ENCODE measurements at places on chromosomes 3 and 15.

DNA sequence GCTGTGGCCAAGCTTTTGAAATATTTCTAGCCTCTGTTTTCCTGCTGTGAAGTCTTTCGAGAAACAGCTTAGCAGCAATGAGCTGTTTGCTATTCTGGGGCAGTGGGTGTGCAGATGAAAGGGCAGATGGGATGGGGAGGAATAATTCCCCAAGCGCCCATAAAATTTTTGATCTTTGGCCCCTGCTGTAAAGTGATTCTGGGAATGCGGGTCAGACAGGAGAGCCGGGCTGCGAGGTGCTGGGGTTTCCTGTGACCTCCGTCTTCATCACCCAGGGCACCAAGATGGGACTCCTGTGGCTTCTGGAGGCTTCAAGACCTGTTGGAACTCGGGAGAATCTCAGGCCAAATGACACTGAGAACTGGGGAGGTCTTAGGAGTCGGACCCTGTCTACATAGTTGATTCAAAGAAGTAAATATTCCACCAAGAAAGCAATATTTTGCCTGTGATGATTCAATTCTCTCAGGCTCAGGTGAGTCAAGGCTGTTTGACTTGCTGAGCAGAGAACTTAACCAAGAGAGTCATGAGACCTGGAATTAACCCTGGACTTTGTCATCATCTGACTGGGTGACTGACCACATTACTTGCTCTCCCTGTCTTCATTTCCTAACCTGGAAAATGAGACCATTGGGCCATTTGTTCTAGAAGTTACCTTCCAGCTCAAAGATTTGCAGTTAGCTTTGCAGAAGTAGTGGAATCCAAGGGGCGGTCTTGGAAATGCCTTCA is 86.4 kb downstream of the POLR2M start:
- no peak for DNase-seq

- no peak for DNase-seq
Measured at GRCh38 chr3:34000301-34000700, 201.9 kb downstream of the PDCD6IP start.

DNA sequence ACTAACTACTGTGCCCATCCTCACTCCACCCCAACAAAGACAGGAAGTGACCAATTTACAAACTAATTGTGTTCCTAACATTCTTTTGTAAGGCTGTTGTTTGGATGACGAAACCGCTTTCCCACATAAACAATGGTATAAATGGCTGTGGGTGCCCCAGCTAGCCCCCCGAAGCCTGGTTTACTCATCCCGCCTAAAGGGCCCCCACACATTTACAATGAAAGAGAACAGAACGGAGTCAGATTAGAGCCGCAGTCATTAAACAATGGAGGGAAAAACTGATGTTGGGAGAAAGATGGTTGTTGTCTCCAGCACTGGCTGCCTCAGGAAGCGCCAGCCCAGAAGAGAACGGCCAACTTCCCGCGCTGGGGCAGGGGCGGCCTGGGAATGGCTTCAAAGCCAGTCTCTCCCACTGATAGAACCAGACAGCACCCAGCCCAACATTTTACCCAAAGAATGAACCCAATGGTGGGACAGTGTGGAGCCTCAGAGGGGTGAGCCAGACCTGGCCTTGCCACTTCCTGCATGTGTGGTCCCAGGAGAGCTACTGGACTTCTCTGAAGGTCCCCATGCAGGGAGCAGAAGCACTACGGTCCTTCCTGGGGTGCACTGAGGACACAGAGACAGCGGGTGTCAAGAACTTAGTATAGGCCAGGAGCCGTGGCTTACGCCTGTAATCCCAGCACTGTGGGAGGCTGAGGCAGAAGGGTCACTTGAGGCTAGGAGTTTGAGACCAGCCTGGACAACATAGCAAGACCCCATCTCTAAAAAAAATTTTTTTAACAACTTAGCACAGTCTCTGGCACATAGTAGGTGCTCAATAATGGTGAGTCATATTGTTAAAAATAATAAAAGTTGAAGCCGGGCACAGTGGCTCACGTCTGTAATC is 75.8 kb upstream of the GATA2 start:
- no peak for DNase-seq

- DNase-seq: no peak
Measured at GRCh38 chr3:11555211-11555782, 88.4 kb downstream of the VGLL4 start.

DNA sequence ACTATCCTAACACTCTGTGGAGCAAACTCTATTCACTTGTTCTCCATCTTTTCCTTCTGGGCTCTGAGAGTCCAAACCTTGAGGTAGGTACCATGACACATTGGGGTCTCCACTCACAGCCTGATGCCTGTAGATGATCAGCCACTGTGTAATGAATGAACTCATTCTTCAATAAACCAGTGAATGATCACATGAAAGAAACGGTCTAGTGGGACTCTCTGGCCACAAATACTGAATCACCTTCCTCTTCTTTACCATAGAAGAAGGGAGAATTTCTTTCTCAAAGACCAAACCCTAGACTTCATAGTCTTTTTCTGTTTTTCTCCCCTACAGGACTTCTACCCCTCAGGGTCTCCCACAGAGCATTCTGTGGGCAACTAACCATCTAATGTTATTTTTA is 20.5 kb upstream of the ABHD2 start:
- DNase-seq: no peak

DNA sequence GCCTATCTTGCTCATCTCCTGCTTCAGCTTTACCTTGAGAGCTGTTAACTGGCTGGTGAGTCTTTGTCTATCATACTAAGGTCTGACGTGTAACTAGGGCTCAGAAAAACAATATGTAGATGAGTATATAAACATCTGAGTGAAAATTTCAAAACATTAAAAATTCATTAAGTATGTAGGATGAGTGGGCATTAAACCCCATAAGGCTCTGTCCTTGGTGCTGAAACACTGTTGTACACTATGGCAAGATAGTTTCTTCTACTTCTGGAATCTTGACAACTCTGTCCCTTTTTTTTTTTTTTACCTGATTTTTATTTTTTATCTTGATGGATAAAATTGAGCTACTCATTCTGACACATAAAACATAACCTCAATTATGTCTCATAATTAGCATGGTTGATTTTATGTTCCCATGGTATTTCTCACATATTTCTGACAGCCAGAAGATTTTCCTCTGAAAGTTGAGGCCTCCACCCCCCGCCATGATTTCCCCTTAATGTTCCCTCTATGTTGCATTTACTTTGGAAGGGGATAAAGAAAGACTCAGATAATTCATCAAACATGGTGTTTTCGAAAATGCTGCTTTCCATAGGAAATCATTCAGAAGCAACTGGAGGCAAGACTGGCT is 54.3 kb downstream of the DGKG start:
- peak; percentile 52 for DNase-seq

DNA sequence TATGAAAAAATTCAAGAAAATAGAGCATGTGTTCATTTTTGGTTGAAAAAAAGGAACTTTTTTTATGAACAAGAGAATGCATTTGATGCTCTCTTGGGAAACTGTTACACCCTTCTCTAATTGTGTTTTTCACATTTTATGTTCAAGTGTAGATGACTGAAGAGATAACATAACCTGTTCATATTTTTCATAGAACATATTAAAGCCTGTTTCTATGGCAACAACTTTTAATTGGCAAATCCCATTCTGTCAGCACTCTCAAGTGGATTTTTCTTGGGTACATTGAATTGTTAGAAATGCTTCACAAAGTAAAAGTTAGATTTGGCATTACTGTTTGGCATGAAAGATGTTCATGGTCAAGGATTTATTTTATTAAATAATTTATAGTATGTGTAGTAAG is 117.5 kb downstream of the MBNL1 start:
- DNase-seq: no peak

DNA sequence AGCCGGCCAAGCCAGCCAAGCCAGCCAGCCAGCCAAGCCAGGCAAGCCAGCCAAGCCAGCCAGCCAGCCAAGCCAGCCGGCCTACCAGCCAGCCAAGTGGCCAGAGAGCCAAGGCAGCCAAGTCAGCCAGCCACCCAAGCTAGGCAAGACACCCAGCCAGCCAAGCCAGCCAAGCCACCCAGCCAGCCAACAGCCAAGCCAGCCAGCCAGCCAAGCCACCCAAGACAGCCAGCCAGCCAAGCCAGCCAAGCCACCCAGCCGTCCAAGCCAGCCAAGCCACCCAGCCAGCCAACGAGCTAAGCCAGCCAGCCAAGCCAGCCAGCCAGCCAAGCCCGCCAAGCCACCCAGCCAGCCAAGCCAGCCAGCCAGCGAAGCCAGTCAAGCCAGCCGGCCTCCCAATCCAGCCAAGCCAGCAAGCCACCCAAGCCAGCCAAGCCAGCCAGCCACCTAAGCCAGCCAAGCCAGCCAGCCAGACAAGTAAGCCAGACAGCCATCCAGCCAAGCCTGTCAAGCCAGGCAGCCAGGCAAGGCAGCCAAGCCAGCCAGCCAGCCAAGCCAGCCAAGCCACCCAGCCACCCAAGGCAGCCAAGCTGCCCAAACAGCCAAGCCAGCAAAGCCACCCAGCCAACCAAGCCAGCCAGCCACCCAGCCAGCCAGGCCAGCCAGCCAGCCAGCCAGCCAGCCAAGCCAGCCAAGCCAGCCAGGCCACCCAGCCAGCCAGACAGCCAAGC is 200.5 kb downstream of the GOLGA6L6 start:
- peak; percentile 19 for DNase-seq

DNA sequence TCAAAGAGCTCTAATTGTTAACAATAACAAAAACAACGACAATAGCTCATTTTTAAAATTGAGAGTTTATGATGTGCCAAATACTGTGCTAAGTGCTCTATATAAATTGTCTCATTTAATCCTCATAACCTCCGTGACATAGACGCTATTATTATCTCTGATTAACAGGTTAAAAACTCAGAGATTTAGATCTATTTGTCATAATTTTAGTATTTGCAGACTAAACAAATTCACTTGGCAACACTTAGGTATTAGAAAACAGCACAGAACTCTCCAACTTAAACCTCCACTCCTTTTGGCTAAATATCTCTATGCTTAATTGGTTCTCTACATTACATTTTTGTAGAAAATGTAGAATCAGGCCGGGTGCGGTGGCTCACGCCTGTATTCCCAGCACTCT is 136.4 kb downstream of the SPATA16 start:
- DNase-seq: no peak

GRCh38 chr3:126152901-126153694 is 27.3 kb downstream of the ALDH1L1 start:
- DNase-seq: no peak

DNA sequence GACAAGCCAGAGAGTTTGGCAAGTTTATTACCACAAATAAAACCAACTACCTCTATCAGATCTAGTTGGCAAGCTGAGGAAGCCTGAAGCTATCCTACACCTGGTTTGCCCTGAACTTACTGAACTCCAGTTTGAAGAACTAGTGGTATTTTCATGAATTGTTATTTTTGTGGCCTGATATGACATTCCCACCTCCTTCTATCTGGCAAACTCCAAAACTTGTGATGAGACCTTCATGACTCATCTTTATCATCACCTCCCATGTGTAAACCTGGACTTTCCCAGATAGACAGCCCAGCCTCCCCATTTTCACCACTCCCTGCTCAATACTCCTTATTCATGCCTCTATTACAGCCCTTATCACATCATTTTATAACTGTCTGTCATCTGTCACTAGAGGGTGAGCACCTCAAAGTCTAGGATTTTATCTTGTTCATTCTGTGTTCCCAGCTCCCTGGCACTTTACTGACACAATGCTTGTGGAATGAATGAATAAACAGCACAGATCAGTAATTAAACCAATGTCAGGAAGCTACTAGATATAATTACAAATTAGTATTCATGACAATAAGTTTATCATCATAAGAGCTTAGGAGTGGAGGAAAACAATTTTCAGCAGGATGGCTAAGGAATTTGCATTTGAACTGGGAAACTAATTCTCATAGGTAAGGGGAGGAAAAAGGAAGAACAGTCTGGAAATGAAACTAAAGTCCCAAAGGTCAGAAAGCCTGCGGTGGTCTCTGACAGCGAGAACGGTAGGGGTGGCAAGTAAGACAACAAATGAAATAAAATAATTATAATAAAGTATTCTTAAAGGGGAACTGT is 13.2 kb upstream of the TRANK1 start:
- DNase-seq: peak; percentile 76

- no peak for DNase-seq
Measured at GRCh38 chr3:8734908-8735307, 1.3 kb downstream of the CAV3 start.

- peak; percentile 77 for DNase-seq
Measured at GRCh38 chr3:119643528-119643927, 16.9 kb downstream of the POPDC2 start.

GRCh38 chr15:80620931-80621330 is 74.2 kb upstream of the ABHD17C start:
- DNase-seq: no peak

- no peak for DNase-seq
Measured at GRCh38 chr15:58065445-58066041, at the start of gene ALDH1A2. TSS of gene ALDH1A2 (minus strand) at chr15:58065711. CDS start at chr15:58065650, 61 bp downstream.

GRCh38 chr3:143084856-143085731 is 34.5 kb upstream of the CHST2 start:
- peak; percentile 81 for DNase-seq

- DNase-seq: no peak
Measured at GRCh38 chr15:71435552-71435951, 320.3 kb downstream of the THSD4 start.

- no peak for DNase-seq
Measured at GRCh38 chr15:51759557-51760070, 8.2 kb downstream of the TMOD2 start.

DNA sequence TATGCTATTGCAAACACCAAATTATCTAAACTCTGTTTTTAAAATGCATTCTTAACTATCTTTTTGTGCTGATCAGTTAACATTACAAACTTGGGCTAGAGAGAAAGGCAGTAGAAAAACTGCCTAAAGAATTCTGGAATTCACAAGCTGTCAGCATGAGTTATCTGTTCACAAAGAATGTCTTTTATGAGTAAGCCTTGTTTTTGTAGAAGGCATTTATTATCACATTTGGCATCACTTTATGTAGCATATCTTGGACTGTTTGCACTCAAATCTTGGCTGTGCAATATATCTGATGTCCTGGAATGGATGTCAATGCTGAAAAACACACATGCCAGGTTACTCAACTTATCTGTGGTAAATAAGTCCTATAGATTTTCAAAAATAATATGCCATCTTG is 15.5 kb upstream of the BCHE start:
- DNase-seq: peak; percentile 69

DNA sequence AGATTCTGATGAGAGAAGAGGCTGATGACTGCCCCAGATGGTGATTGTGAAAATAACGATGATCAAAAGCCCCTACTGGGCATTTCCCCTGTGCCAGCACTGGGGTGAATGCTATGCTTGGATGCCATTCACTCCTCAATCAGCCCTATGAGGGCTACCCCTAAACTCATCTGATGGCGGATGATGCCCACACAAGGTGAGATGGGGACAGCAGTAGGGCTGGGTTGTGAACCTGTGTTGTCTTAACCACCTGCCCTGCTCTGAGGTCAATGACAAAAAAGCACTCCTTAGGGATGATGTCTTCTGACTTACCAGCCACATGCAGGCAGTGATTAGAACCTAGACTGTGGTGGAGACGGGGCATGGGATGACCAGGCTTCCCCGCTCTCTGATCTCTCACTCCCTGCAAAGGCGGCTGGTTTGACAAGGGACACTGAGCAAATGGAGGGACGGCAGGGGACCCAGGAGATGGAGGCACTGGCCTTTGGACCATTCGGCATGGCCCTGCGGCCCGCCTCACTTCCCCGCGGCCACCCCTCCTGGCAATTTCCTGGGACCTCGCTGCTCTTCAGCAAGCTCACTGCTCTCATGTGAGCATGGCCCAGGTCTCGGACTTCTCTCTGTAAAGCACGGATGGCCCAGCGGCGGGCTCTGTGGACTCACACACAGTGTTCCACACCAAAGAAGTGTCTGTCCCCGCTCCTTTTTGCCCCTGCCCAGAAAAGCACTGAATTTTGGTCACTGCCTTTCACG is 251.4 kb upstream of the LYSMD4 start:
- no peak for DNase-seq

Measured in A172 (cell line).